HEK293T (cell line): ENCODE measurements at places on chromosomes 1 and 21.

DNA sequence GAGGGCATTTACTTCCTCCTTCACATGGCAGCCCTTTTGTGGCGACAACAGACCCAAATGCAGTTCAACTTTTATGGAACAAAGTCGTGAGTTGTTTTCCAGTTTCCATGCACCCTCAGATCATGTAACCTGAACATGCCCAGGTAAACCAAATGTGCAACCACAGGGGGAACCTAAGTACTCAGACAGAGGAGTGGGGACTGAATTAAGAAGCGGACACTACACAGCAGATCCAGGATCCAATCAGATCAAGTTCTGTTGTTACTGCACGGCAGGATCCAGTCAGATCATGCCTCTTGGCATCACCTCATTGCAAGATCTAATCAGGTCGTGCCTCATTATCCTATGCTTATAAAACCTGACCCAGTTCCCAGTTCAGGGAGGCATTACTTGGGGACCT, 115.7 kb downstream of the MATN1 start:
- no peak for DNase-seq

DNA sequence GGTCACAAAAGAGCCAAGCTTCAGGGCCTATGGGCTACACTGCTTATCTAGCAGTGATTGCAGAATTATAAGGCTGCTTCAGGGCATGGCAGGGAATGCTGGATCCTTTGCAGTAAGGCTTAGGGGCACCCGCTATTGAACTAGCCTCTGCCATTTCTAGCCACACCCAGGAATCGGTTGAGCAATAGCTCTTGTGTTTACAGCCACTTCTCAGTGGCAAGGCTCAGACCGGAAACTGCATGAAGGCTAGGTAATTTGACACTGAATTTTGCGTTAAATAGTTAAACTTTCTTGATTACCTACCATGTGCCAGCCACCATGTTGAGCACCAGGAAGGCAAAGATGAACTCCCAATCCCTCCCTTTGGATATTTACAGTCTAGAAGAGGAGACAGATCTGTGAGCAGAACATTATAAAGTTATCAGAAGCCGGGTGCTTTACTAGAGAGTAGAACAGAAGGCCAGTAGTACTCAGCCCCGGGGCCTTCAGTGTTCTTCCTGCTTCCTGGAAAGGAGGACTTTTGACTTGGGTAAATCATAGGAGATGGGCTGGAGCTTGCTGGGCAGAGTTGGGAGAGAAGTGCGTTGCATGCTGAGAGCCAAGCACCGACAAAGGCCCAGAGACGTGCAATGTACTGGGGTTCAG, 98.6 kb upstream of the LPGAT1 start:
- DNase-seq: no peak

GRCh38 chr1:155871390-155871789, 12.0 kb downstream of the SYT11 start:
- DNase-seq: no peak

DNA sequence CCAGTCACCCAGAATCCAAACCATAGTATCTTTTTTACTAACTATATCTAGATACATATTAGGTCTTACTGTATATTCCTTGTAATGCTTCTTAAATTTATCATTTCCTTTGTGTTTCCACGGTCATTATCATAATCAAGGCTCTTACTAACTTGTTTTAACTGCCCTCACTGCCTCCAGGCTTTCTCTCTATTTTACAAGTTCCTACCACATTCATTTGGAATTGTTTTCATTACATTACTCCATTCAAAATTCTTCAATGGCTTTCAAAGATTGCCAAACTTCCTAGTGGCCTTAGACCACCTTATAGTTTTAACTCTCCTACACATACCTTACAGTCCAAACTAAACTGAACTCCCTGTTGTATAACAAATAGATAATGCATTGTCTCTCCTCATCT, 6.3 kb downstream of the HFM1 start:
- DNase-seq: no peak

DNA sequence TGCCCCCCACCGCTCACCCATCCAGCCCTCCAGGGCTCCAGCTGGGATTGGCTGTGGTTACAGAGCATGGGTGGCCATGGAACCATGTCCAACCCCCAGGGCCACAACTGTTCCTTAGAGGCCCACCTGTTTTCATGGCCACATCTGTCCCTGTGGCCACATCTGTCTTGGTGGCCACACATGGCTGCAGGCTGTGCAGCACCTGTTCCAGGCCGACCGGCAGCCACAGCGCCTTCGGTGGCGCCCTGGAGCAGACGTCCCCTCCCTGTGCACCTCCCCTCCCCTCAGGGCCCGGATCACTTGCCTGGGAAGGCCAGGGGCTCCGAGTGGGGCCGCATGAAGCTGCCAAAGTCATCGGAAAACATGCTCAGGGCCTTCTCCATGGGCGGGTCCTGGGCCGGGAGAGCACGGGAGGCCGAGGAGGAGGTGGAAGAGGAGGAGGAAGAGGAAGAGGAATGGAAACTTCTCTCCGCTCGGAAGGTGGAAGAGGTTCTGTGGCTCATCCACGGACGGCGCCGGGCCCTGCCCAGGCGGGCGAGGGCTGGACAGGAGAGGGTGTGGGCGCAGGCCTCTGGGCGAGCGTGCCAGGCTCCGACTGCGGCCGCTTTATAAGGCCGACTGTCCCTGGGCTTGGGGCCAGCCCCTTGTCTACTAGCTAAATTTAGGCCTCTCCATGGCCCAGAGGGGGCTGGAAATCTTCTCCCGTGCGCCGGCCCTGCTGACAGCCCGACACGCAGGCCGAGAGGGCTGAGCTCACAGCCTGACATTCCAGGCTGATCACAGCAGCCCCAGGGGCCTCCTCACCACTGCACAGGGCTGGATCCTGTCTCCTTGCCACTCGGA, at the start of gene HSPB7:
HSPB7 (minus strand) TSS at position 583 of the 843 bp plus-strand sequence; CDS start at position 503, 80 bp downstream.
- peak; percentile 39 for DNase-seq
